Stimulated activated CD8-positive, alpha-beta memory T cell treated with anti-CD3 and anti-CD28 coated beads, Interleukin-4, amount 100 ng/mL, for 1 hour (primary cell): ENCODE measurements at places on chromosomes 3 and 15.
A peak's percentile ranks its signal among the peaks of the same experiment; 100 is the strongest.

DNA sequence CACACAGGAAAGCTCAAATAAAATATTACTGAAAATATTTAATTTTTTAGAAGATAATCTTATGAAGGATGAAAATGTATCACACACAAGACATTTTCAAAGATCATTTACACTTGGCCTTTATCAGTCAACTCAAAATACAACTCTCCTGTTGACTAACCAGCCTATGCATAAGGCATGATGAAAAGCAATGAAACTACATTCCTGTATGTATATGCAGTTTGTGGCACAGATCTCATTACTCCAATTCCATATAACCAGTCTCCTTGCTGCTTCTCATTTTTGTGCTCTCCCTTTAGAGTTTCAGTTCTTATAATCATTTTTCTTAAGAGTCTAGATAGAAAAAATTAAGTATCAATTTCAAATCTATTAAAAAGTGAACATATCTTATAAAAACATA, 25.8 kb downstream of the AQR start:
- no peak for DNase-seq

DNA sequence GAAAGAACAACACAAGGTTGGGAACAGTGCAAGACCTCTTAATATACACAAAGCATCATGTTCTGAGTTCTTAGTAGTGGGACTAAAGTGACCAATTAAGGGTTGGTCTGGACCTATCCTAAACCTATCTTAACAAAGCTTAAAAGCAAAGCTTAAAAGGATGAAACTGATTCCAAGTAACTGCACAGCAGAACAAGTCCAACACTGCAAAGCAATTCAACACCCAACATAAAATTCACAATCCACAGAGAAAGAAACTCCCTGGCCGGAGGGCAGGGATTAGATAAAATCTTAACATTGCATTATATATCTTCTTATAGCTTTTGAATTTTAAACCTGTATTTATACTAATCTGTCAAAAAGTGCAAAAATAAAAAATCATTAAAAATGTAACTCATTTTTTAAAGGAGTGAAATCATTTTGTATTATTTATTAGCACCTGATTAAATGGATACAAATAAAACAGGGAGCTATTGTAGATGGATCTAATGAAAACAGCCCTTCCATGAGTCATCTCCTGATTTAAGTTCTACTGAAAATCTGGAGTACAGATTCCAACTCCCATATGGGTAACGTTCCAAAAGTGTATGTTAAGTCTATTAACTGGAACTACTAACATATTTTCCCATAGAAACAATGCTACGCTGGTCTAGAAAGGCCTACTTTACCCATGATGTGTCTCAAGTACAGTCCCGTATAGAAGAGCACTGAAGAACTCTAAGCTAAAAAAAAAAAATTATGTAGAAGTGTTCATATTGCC, 34.9 kb downstream of the PIK3R4 start:
- no peak for DNase-seq

- DNase-seq = no peak
Measured at GRCh38 chr3:49476563-49476962, 6.5 kb downstream of the DAG1 start.

- no peak for DNase-seq
Measured at GRCh38 chr15:98142572-98142971, 182.1 kb downstream of the ARRDC4 start.

- no peak for DNase-seq
Measured at GRCh38 chr15:29139540-29140459, 129.8 kb downstream of the NSMCE3 start.

DNA sequence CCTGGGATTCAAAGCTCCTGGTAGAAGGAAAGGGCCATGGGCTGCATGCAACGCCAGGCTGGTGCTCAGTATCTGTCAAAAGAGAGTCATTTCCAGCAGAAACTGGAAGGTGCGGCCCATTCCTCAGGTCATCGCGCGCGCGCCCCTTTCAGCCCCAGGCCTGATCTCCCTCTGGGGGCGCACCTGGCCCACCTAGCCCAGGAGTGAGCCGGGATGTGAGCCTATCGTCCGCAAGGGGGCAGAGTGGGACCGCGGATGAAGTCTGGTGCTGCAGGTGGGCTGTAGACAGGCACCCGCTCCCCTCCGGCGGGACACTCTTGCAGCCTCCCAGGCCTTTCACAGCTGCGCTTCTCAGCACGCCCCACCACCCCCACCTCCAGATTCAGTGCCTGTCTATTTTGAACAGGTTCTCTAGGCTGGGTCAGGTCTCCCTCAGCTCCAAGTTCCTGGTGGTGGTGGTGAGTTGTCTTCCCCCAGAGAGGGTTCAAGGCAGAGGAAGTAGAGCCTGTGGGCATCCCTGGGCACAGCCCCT, 5.8 kb upstream of the RPL29 start:
- DNase-seq = peak; percentile 74

GRCh38 chr3:181730316-181730715, 18.6 kb downstream of the SOX2 start:
- DNase-seq = no peak

DNA sequence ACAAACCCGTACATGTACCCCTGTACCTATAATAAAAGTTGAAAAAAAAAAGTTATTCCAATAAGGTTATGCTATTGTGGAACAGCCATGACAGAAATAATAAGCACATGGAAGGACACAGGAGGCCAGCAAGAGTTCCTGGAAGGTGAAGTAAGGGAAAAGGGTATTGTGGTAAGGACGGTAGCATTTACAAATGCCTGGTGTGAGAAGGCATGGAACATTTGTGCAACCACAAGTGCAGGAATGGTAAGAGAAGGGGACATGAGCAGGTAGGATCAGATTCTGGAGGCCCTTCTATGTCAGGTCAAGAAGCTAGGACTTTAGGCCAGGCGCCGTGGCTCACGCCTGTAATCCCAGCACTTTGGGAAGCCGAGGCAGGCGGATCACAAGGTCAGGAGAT, 82.5 kb downstream of the PPP2R3A start:
- DNase-seq = no peak

DNA sequence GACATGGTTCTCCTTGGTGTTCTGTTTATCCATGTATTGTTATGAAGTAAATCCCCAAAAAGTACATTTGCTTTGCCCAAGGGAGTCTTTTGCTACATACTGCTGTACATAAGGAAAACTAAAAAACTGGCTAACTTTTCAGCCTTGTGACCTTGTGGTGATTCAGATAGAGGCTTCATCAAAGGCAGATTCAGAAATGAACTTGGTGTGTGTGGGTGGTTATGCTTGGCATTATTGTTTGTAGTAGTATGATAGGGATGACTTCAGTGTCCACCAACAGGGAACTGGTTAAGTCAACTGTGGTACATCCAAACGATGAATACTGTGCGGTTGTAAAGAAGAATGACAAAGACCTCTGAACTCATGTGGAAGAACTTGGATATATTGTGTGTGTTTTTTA, 75.6 kb upstream of the CHRNB4 start:
- no peak for DNase-seq

DNA sequence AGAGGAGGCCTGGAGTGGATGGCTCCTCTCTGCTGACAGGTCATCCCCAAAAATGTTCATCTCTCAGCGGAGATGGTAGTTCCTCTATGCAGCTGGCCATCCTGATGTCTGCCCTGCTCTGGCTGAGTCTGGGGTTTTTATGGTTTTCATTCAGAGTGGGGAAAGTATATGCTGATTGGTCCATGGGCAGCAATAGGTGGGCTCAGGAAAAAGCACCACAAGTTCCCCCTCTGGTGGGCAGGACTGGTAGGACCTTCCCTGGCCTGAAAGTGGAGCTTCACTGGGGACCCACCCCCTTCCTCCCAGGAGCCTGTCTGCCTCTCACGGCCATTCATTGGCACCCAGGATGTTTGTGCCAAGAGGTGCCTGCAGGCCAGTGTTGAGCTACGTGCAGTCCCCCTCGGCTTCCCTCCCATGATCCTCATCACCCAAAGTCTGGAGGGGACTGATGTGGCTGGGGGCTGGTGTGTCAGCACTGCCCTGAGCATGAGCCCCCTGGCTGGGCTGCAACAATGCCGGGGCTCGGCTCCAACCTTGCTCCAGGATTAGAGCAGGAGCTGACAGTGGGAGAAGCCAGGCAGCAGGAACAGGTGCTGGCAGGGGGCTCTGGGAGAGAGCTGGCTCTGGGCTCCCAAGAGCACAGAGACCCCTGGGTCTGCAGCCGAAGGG, 13.1 kb upstream of the BLOC1S6 start:
- no peak for DNase-seq

- no peak for DNase-seq
Measured at GRCh38 chr3:87333393-87333892, 57.1 kb upstream of the POU1F1 start.

GRCh38 chr3:129519449-129519848, 9.0 kb upstream of the RHO start:
- DNase-seq = no peak
